ENCODE measurements at places on chromosomes 1 and 21.
A peak's percentile ranks its signal among the peaks of the same experiment; 100 is the strongest.

DNA sequence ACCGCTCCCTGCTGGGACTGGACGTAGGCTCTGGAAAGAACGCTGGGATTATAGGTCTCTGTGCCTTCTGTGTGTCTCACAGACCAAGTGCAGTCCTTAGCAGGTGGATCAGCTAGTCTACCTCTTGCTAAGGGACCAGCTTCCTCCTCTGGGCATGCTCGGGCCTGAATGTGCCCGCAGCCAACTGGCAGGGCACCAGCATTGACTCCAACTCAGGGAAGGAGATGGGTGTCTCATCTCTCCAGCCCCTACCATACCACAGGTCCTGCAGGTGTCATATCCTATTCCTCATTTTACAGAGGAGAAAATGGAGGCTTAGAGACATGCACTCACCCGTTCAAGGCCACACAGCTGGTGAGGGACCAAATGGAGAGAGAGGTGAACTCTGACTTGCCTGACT is 340.2 kb downstream of the PTPRU start:
- no peak for DNase-seq

DNA sequence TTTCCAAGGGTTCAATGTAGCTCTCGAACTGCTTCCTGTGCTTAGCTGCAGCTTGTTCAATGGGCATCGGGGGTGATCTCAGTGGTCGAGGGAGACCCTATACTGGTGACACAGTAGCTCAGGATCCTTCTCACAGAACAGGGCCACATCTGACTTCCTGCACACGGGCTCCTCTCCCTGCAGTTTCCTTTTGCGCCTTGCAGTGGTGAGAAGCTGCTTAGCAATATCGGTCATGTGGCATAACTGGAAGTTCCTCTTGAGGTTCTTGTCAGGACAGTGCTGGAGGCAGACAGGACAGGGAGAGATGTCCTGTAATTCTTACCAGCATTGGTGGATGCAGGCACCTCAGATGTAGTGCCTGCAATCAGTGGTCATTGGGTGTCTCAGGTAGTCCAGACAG is 140.5 kb upstream of the MAP1LC3C start:
- no peak for DNase-seq

- DNase-seq = no peak
Measured at GRCh38 chr21:15063814-15064575, 805 bp downstream of the NRIP1 start.

DNA sequence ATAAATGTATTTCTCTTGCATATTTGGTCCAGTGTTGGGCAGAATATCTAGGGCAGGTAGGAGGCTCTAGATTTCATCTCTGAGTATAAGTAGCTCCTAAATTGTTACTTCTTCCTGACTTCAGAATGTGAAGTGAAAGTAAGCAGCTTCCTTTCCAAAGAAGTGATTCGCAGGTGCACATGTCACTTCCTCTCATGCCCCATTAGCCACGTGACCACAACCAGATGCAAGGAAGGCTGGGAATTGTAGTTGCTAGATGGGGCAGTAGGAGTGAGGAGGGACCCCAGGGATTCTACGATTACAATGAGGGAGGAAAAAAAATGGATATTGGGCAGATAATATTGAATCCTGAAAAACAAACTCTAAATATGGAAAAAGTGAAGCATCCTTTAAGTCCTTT is 113.2 kb upstream of the CYYR1 start:
- DNase-seq = no peak

DNA sequence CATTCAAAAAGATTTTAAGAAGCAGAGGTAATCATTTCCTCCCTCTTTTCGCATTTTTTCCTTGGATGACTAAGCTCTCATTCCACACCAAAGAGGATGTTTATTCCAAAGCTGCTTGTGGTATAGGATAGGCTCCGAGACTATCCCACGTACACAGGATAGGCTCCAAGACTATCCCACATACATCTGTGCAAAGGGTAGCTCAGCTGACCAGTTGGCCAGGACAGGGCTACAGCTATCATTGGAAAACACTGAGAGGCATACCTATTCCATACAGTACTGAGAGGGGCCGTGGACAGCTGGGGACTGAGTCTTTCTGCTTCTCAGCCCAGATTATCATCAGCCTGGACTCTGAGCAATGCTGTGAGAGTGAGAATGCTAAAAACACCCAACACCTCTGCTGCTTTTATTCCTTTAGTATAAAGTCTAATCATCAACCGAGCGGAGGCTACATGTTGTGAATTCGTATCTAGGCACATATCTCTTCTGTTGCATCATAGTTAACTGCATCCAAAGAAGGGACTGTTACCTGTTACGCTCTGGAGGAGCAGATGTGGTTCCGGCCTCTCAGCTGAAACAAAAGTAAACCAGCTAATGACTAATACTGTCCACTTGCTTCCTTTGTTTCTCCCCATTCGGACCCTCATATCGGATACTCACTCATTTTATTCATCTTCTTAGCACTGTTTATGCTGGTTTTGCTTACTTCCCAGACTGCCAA is 141.0 kb downstream of the TNFSF18 start:
- DNase-seq = no peak

GRCh38 chr1:156896490-156897033 is 3.0 kb downstream of the PEAR1 start:
- no peak for DNase-seq

DNA sequence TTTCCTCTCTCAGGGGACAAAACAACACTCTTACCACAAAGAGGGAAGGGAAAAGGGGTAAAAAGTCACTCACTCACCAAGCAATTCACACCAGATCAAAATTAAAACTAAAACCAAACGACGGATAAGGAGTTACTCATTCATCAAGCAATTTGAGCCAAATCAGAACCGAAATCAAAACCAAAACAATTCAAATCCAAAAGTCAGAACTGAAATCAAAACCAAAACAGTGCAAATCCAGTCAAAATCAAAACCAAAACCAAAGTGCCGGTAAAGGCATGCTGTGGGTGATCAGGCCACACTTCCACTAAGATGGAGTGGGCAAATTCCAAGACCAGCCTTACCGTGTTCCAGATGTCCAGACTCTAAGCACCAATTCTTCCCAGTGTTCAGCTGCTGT is 717.9 kb downstream of the AMY1C start:
- DNase-seq = no peak

DNA sequence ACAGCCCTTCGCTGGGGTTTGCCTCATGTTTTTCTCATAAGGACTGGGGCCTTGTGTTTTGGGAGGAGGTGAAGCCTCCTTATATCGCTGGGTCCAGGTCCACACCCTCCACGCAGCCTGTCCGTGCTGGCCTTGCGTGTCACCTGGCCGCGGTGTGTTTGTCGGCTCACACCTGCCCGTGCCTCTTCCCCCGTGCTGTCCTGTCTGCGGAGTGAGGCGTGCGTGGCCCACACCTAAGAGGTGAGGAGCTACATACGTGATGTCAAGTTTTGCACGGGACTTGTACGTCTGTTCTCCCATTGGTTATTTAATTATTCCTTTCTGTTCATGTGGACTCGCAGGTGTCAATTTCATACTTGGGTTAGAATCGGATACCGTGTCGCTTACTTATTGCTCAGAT is 30.7 kb downstream of the PRKCZ start:
- DNase-seq = no peak

DNA sequence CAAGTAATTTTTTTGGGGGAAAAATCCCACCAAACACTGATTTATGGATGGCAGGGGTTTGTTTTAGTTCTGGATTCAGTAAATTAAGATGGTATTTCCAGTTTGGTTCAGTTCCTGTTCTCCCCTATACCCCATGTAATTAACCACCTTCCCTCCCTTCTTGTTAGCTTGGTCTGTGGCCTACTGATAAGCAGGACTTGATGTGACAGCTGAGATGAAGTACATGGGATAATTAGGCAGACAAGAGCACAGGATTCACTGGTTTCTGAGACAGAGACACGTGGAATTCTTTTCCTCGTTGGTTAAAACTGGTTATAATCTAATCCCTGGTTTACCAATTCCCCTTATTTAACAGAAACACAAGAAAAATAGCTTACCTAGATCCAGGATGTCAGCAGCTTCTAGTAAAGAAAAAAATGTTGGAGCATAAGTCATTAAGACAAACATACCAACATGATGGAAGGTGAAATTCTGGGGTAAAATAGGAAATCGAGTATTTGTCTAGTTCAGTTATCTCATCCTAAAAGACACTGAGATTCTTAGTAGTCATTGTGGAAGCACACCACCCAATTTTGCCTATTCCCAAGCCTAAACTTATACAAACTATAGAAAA is 81.5 kb downstream of the SCMH1 start:
- no peak for DNase-seq

DNA sequence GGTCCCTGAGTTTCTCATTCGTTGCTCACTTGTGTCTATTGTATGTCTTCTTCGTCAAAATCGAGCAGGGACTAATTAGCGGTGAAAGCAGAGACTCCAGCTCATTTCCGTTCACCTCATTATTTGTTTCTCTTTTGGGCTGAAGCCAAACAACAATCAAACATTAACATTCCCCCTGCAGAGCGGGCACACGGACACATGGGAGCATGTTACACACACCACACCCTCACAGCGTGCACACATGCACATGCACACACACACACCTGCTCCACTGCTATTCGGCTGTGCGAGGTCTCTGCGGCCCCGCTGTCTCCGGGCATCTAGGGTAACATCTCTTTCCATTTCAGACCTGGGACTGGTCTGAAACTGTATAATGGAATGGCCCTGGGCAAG is 58.5 kb upstream of the LRRC8D start:
- no peak for DNase-seq

- DNase-seq = peak; percentile 66
Measured at GRCh38 chr1:168321945-168322344, 41.3 kb downstream of the TBX19 start.

GRCh38 chr21:26788790-26789189 is 56.4 kb downstream of the ADAMTS1 start:
- no peak for DNase-seq

GRCh38 chr1:206097381-206097780 is 19.8 kb downstream of the AVPR1B start:
- DNase-seq = no peak

- no peak for DNase-seq
Measured at GRCh38 chr1:198492872-198493271, 47.6 kb downstream of the ATP6V1G3 start.

DNA sequence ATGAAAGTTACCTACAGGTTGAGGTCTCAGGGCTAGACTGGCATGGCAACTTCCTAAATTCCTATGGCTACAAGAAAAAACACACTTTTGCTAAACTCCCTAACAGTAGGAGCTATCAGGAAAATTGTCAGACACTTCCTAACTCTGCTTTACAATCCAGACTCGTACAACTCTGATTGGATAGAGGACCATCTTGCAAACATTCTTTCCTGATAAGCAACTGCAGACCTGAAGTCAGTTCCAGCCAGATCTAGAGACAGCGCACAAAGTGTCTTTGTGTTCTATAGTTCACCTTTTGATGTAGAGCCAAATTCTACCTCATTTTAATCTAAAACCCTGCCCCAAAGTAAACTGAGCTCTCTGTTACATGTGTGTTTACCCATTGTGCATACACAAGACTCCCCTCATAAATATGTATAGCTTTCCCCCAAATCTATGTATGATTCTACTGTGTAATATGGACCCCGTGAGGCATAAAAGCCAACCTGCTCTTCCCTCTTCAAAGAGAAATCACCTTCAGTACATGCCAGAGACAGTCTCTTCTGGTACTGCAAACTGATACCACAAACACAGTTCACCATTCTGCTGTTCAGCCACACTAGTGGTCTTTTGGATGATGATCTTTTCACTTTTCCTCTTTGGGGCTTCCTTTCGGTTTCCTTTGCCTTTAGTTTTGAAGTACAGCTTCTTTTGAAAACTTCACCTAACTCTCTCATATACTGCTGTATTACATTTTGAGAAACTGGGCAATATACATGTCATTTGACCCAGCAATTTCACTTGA is 21.7 kb downstream of the ZP4 start:
- DNase-seq = no peak

DNA sequence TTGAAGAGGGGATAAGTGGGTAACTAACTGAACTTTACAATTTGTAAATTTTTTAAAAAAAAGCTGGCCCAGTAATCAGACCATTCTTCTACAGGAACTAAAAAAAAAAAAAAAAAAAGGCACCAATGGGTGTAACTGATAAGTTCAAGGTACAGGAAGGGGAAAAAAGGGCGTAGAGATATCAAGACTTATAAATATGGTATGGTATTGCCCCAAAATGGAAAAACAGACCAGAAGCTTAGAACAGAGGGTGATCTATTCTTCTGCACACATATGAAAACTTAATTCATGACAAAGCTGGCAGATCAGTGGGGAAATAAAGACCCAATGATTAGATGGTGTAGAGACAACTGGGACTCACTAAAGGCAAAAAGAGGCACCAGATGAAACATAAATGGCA is 58.9 kb downstream of the LHX4 start:
- no peak for DNase-seq

DNA sequence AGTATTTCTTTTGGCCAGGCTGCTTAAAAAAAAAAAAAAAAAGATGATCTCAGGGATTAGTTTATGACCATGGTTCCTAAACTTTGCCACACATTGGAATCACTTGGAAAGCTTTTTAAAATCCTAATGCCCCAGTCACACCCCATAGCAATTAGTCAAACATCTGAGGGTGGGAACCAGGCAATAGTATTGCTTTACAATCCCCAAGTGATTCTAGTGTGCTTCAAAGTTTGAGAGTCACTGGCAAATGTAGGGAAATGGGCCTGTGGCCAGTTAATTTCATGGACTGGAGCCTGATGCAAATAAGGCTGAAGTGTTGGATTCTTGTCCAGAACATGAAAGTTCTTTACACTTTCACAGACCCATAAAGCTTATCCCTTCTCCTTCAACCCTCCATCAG is 374.6 kb upstream of the ESRRG start:
- DNase-seq = no peak

DNA sequence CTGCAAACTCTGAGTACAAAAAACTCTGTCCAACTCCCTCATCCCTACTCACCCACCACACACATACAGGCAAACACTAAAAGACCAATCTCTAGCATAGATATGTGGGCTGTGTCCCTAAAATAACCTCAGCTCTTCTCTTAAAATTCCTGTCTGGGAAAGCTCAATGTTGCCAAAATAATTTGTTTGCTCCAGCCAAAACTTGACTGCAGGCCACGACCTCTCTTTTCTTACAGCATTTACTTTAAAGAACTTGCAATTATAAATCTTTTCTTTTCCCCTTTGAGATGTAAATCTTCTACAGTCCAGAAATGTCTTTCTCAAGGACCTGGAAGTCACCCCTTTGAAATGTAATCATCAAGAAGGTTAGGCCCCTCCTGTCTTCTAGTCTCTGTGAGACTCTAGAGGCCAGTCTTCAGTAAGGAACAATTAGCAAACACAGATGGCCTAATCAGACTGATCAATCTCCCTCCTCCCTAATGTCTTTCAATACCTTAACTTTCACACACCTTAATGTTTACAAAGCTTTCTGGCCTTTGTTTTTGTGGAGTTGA is 483.6 kb upstream of the RGS18 start:
- no peak for DNase-seq

GRCh38 chr1:119010201-119010600 is 22.1 kb upstream of the TBX15 start:
- DNase-seq = no peak

All from NCI-H1694 treated with DMSO at 0.1 percent for 48 hours (cell line).